HT1080 (cell line): ENCODE measurements at places on chromosomes 7 and 10.

DNA sequence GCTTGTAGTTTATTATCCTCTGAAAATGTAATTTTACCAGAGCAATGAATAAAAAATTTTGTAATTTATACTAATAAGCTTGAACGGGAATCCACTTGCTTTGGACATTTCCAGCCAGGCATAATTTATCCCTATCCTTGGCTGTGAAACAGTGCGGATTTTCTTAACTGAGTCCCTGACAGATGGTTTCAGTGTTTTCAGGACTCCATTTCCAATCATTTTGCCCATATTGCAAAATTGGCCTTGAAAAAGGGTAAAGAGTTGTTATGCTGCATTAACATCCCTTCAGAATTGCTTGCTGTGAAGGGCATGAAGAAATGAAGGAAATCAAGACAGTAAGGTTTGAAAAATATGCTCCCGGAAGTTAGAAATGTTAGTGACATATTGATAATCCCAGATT is 57.7 kb downstream of the NXPH1 start:
- no peak for DNase-seq

DNA sequence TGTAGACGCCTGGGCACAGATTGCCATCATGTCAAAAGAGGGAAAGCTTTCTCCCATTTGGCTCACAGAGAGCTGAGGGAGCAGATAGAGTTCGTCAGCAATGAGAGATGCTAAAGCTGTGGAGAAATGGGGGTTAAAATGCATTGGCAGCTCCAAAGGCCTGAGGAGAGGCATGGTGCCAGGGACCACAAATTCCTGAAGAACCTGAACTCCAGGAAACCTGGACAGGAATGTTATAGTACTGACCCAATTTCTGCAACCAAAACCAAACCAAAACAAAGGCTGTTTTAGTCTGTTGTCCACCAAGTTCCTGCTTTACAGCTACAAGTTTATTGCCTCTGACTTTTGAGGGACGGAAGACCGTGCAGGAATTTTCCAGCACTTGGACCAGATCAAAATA is 575.7 kb downstream of the REEP3 start:
- DNase-seq, result no peak

DNA sequence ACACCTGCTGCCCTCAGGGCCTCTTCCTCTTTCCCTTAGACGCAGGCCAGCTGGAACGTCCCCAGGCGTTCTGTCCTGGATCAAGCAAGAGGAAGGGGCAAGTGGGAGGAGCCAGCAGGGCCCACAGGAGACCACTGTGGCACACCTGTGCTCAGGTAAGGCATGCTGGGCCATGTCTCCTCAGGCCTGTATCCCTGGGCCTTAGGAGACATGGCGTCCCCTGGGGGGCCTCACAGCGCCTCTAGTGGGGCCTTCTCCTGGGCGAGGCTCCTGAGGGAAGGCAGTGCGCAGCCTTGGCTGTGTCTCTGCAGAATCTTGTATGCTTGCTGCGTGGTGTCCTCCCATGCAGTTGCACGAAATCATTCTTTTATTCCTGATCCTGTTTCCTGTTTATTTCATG is 31.3 kb downstream of the ZNF783 start:
- DNase-seq, result no peak

DNA sequence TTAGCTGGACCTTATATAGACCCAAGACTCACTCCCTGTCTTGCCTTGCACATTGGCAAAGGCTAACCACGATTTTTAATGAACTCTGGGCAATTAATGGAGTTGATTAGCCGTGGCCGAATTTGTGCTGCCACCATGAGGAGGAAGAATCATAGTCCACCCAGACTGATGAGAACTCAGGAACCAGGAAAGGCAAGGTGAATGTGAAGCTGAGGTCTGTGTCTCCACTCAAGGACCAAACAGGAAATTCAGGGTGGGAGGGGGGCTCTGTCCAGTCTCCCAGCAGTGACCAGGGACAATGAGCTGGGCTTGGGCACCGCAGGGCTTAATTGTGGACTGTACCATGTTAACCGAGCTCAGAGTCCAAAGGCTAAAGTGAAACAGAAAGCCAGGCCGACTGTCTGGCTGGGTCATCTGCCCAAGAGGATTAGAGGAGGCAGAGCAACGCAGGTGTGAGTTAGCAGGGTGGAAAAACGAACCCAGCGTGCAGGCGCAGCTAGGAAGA is 127.0 kb upstream of the JCAD start:
- no peak for DNase-seq

DNA sequence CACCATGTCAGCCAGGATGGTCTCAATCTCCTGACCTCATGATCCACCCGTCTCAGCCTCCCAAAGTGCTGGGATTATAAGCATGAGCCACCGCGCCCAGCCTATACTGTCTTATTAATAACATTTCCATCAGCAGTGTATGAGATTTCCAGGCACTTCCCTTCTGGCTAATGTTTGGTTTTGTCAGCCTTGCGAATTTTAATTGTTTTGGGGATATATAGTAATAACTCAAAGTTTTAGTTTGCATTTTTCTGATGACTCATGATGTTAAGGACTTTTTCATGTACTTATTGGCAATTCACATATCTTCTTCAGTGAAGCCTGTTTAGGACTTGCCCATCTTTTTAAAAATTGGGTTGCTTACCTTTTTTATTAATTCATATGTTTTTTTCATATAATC is 76.0 kb downstream of the TMEM270 start:
- DNase-seq, result no peak

DNA sequence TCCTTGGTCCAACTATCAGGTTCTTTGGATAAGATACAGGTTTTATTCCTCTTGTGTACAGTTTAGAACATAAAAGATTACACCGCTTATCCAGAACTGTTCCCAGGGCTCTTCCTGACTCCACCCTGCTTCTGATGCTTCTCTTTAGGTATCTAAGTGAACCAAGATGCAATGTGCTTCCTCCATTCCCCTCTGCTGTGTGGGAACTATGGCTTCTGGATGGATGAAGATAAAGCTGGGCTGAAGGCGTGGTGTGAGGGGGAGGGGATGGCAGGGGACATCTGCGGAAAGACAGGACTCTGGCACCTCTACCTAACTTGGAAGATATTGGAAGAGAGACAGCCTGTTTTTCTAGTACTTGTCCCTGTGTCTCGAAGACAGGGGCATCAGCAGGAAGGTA is 209.9 kb upstream of the TBX20 start:
- no peak for DNase-seq

- DNase-seq, result no peak
These were observed 50.2 kb downstream of the KCNH2 start for GRCh38 chr7:150927956-150928344.

DNA sequence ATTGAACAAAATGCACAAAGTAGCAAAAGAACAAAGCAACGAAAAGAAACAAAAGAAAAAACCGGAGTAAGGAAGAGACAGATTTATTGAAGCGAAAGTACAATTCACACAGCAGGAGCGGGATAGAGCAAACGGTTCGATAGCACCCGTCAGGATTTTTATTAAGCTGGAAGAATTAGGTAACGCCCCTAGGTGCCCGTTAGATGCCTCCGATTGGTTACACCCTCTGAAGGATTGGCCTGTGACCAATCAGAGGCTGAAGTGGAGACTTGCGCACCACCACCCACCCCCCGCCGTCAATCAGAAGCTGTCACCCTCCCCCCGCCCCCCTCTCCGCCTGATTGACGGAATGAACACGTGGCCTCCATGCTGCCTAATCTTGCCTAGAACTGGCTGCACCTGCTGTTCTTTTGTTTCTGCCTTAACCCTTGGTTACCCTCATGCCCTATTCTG is 16.8 kb downstream of the OCM2 start:
- DNase-seq, result no peak

DNA sequence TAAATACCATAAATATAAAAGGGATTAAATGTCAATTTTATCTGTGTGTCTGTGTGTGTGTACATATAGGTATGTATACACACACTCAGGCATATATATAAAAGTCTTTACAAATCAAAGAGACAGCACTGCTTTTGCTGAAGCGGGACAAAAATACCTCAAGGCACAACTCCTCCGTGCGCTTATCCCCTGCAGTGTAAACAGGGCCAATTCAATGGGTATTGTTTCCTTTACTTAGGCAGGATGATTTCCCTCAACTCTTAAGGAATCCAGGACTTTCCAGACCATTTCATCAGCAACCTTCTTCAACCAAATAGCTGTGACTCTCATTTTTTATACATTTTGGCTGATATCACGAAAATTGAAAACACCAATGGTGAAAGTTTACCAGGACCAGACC is 227.7 kb downstream of the CRPPA start:
- no peak for DNase-seq

- DNase-seq, result no peak
These were observed 32.9 kb downstream of the VOPP1 start for GRCh38 chr7:55539380-55539779.

GRCh38 chr10:76333326-76333725 is 901.9 kb downstream of the LRMDA start:
- DNase-seq, result no peak
